ENCODE measurements at places on chromosomes 1 and 21.

- DNase-seq: no peak
These were observed 129.3 kb upstream of the GJB5 start for GRCh38 chr1:34625521-34626015.

DNA sequence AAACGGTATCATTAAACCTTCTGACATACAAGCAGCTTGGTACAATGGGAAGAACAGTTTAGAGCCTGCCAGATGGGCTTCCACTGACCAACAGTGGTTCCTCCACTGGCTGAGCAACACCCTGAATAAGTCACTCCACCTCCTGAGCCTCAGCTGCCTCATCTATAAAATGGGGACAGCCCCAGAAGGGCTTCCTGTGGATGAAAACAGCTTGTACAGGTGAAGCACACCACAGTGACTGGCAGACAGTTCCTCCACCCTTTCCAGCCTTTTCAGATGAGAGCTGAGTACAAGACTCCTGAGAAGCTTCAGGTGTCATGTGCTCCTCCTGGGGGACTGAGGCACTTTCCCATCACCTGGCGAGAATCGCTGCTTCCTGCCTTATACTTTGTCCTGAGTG is 2.1 kb downstream of the CAPZB start:
- no peak for DNase-seq

- DNase-seq: no peak
These were observed 7.5 kb downstream of the XKR8 start for GRCh38 chr1:27967106-27967883.

GRCh38 chr1:194184425-194184824 is 998.0 kb upstream of the B3GALT2 start:
- DNase-seq: no peak

- DNase-seq: no peak
These were observed 40.9 kb downstream of the ALPL start for GRCh38 chr1:21550097-21550496.

GRCh38 chr1:88691540-88691939 is 7.5 kb downstream of the PKN2 start:
- no peak for DNase-seq

DNA sequence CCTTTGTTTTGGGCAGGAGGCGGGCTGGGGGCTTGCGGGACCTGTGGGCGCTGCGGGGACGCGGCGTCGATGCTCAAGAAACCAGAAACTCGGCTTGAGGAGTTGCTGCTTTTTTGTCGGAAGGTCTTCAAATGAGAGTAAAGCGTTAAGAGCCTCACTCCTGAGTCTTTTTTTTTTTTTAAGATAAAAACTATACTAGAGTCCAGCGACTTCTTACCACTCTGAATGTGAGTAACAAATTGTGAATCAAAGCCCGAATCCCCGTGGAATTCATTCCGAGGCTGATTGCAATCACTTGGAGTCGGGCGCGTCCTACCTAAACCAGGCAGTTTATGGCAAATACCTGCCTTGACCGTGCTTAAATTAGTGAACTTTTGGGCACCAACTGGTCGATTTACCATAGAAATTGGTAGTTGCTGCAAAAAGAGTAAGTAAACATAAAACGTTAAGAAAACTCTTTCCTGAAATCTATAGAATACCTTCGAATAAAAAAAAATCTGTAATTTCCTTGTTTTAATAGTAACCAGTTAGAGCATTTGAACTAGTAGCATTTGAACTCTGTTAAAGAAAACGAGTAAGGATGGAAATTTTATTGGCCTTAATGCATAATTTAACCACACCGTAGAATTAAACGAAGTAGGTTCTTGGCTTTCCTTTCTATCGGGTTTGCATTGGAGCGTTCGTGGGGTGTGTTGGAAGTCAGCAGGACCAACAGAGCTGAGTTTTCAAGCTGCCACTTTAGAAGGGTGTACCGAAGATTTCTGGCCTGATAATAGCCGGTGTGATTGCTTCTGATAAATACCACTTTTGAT is 769 bp downstream of the GPSM2 start:
- peak; percentile 37 for DNase-seq
